ENCODE measurements at places on chromosomes 12 and 14. TPM values are rescaled to one million over a fixed set of nuclear protein-coding genes. Genes with fewer than 3 reads are reported as not detected.

INHBE gene
- 5.0 TPM for total RNA-seq

HOXC5 gene
- not detected for total RNA-seq

SERPINA1 gene
- 5.1 TPM for total RNA-seq

B3GNT4 gene
- 1.6 TPM for total RNA-seq

FOXA1 gene
- total RNA-seq, result 0.34 TPM

TAS2R8 gene
- not detected for total RNA-seq

FAM186B gene
- total RNA-seq, result 0.21 TPM

POTEG gene
- not detected for total RNA-seq

PRPH gene
- total RNA-seq, result 1.7 TPM

DNA sequence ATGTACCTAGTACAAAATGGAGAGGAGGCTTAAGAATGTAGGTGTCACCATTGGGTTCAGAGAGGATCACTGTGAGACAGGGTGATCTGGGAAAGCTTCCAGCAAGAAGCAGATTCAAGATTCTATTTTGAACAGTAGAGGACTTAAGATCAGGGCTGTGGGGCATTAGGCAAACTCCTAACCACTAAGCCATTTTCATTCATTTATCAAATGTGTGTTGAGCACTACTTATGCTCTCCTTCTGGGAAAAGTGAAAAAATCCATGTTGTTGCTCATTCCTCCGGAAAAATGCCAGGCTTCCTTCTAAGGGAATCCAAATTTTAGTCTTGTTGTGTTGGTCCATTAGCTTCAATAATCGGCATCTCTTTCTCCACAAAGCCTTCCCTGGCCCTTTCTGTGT lies 163.4 kb downstream of the NUAK1 start:
- no peak for DNase-seq
- H3K27ac ChIP-seq, result no peak overlapping the region
- H3K4me3 ChIP-seq, result no peak overlapping the region
- H3K27me3 ChIP-seq, result no peaks in the 10 kb centered on the region

DNA sequence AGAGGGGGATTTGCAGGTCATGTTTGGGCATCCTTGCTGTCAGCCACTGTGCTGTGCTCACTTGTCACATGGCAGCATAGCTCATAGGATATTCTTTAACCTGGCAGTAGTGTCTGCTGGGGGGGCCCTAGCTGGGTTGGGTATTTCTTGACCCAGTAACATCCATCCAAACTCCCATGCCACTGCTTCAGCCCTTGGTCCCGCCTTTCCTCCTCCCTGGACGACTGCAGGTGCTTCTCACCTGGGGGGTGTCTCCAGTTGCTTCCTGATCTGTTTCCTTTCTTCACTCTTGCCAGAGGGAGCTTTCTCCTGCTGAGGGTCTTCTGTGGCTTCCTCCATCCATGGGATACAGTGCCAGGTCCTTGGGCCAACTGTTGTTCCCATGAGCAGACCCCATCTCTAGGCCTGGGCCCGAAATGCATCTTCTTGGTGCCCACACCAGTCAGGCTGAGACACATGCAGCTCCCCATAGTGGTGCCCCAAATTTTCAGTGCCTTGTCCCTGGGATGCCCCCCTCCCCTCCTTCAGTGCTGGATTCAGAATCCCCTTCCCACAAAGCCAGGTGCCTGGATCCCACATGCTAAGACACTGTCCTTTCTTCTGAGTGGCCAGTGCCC lies 20.5 kb downstream of the C14orf132 start:
- no peaks in the 10 kb centered on the region for H3K27me3 ChIP-seq
- DNase-seq, result no peak
- no peak overlapping the region for H3K27ac ChIP-seq
- no peak overlapping the region for H3K4me3 ChIP-seq
- H3K36me3 ChIP-seq, result no peaks in the 10 kb centered on the region
- H3K4me1 ChIP-seq, result peaks cover 4% of the 10 kb centered on the region

- H3K4me3 ChIP-seq, result no peak overlapping the region
- H3K27me3 ChIP-seq, result no peaks in the 10 kb centered on the region
- peak overlapping the region; percentile 95 for H3K27ac ChIP-seq
- peaks cover 35% of the 10 kb centered on the region for H3K4me1 ChIP-seq
- no peak for DNase-seq
Observed at GRCh38 chr14:61537563-61538463, 157.5 kb upstream of the HIF1A start.

- no peaks in the 10 kb centered on the region for H3K27me3 ChIP-seq
- no peak overlapping the region for H3K4me3 ChIP-seq
- H3K27ac ChIP-seq, result no peak overlapping the region
- peaks cover 14% of the 10 kb centered on the region for H3K4me1 ChIP-seq
- no peak for DNase-seq
- no peaks in the 10 kb centered on the region for H3K36me3 ChIP-seq
Observed at GRCh38 chr14:61335671-61336275, 14.4 kb downstream of the PRKCH start.

GRCh38 chr12:29395356-29395755 lies 14.4 kb upstream of the ERGIC2 start:
- DNase-seq, result no peak
- no peak overlapping the region for H3K4me3 ChIP-seq
- H3K4me1 ChIP-seq, result no peaks in the 10 kb centered on the region
- no peaks in the 10 kb centered on the region for H3K27me3 ChIP-seq
- no peaks in the 10 kb centered on the region for H3K36me3 ChIP-seq

- H3K4me1 ChIP-seq, result peaks cover 6% of the 10 kb centered on the region
- no peak overlapping the region for H3K4me3 ChIP-seq
- peaks cover 4% of the 10 kb centered on the region for H3K27me3 ChIP-seq
- no peak overlapping the region for H3K27ac ChIP-seq
Observed at GRCh38 chr12:104167519-104168458, 29.8 kb upstream of the NFYB start.

DNA sequence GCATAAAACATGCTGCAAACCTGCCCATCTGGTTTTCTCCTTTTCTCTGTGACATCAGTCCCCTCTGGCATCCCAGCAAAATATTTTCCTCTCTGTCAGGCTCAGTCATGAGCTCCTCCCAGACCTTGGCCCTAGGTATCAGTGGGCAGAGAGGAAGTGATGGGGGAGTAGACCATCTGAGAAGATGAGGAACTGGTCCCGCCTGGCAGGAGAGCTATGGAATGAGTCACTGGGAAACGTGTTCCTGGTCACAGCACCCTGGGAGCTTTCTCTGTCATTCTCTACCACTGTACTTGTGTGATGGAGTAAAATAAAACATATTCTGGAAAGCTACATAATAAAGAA lies 5.0 kb upstream of the SRSF9 start:
- no peak overlapping the region for H3K4me3 ChIP-seq
- no peaks in the 10 kb centered on the region for H3K36me3 ChIP-seq
- peaks cover 16% of the 10 kb centered on the region for H3K4me1 ChIP-seq
- no peak for DNase-seq
- peak overlapping the region; percentile 9 for H3K27ac ChIP-seq
- H3K27me3 ChIP-seq, result no peaks in the 10 kb centered on the region

- peaks cover 24% of the 10 kb centered on the region for H3K36me3 ChIP-seq
- no peak for DNase-seq
- no peak overlapping the region for H3K27ac ChIP-seq
- H3K4me3 ChIP-seq, result no peak overlapping the region
- H3K27me3 ChIP-seq, result no peaks in the 10 kb centered on the region
- no peaks in the 10 kb centered on the region for H3K4me1 ChIP-seq
Observed at GRCh38 chr12:97650242-97650641, 187.6 kb downstream of the RMST start.

- no peak for DNase-seq
- H3K27ac ChIP-seq, result peak overlapping the region; percentile 97
- H3K36me3 ChIP-seq, result no peaks in the 10 kb centered on the region
Observed at GRCh38 chr14:73712540-73713180, 1.5 kb downstream of the PNMA1 start.
